Stimulated activated CD8-positive, alpha-beta memory T cell treated with anti-CD3 and anti-CD28 coated beads, Interleukin-15, amount 100 ng/mL, for 48 hours (primary cell): ENCODE measurements at places on chromosomes 11 and 22.

GRCh38 chr11:26578998-26579661 is 7.1 kb upstream of the MUC15 start:
- DNase-seq, result no peak

DNA sequence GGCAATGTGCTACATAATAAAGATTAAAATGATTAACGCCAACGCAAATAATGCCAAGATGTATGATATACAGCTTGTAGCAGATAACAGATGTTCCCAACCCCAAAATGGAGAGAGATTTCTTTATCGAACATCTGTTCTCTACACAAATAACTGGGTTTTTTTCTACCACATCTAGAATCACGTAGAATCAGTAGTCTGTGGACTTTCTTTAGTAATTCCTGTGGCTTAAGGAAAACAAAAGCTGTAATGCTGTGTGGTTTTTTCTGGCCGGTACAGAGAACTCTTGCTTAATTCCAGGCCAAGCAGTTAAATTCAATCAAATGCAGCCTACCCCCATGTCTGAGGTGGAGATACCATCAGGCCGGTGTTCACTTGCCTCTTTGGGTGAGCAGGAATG is 303.4 kb downstream of the FAT3 start:
- DNase-seq, result no peak

DNA sequence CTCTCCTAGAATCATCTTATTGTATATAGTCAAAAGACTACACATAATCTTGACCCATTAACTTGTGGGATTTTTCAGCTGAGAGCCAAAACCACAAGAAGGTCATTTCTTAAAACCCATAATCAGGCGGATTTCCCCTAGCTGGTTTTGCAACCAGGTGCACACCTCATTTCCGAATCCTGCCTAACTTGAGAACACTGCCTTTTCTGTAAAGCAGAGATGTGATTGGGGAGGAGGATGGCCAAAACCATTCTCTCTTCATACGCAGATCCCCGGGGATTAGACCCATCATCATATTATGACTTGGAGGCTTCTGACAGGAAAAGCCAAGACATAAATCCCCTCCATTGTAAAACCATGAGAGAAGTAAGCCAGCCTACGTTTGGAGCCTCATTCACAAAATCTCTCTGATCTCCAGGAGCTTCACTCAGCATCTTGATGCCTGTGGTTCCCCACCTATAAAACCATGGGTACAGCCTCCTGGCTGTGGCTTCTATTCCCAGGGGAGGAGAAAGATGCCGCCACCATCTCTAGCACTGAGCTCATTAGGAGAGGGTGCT is 191.3 kb downstream of the KIF18A start:
- no peak for DNase-seq

DNA sequence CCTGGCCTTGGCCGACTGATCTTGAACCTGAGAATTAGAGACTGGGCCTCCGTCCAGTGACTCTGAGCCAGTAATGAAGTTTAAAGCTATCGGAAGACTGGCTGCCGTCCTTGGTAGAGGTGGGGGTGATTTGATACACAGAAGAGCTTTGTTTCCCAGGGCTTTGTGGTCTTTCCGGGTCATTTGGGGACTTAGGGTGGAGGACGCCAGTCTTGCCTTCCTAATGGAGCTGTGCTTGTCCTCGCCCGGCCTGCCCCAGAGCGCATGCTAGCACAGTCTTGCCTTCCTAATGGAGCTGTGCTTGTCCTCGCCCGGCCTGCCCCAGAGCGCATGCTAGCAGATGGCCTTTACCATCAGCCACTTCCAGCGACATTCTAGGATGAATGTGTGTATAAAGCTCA is 65.8 kb downstream of the ST3GAL4 start:
- DNase-seq, result no peak

DNA sequence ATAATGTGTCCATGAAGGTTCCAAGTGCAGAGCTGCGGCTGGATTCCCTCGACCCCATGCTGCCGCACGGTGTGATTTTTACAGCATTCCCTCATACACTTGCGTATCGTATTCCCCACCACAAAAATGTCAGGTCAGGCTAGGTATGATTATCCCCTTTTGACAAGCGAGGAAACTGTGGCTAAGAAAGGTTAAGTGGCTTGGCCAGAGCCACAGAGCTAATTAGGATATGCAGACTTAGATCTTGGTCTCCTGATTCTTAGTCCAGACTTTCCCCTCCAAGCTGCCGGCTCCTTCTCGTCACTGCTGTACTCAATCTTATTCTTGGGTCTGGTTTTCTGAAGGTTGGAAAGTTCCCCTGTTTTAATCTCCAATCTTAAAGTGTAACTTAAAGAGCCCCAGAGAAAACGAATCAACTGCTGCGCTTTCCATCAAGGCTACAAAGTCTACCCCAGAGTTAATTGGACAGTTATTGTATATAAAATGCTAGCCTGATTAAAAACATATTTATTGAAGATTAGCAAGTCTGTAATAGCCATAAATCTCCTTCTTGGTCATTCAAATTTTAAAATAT is 176.6 kb downstream of the ADAMTS15 start:
- no peak for DNase-seq

GRCh38 chr22:22714600-22715335 is 70.4 kb downstream of the GGTLC2 start:
- no peak for DNase-seq

DNA sequence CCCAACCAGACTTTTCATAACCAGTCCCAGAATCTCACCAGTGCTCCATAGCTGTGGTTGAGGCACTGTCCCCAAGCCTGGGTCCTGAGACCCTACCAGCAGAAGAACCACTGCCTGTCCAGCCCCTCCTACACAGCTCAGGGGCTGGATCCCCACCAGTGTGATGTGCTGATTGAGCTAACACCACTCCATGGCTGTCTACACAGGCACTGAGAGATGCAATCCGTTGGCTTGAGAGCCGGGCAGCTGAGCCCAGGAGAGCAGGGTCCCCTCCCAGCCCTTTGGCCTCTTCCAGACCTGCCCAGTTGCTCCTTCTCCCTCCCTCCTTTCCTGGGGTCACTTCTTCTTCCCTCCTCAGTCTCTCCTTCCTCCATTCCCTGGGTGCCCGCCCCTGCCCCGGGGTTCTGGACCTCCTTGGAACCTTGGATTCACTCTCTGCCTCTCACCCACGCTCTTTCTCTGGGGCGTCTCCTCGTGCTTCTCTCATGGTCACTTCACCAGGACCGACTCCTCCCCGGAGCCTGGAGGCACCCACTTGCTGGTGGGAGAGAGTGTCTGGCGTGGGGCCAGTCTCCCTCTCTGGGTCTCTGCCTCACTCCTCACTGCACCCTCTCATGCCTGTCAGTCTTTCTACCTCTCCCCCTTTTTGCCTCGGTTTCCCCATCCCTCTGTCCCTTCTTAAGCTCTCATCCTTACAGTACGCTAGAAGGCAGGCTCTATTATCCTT is 706 bp upstream of the SCYL1 start:
- no peak for DNase-seq

GRCh38 chr11:92204731-92205130 is 19.9 kb upstream of the FAT3 start:
- no peak for DNase-seq

GRCh38 chr11:20599221-20600019 is at the start of gene SLC6A5:
TSS of gene SLC6A5 (plus strand) at chr11:20599608. CDS start at chr11:20599673, 65 bp downstream.
- DNase-seq, result no peak

DNA sequence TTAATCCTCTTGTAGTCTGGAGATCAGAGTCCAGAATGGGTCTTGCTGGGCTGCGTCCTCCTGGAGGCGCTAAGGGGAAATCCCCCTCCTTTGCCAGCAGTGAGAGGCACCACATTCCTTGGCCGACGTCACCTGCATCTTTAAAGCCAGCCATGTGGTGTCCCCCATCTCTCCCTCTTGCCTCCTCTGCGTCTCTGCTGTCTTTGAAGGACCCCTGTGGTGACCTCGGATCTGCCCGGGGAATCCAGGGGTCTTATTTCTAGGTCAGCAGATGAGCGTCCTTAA is 27.2 kb upstream of the PARVB start:
- no peak for DNase-seq

- DNase-seq, result no peak
Observed at GRCh38 chr11:34707462-34707840, 86.6 kb downstream of the EHF start.

DNA sequence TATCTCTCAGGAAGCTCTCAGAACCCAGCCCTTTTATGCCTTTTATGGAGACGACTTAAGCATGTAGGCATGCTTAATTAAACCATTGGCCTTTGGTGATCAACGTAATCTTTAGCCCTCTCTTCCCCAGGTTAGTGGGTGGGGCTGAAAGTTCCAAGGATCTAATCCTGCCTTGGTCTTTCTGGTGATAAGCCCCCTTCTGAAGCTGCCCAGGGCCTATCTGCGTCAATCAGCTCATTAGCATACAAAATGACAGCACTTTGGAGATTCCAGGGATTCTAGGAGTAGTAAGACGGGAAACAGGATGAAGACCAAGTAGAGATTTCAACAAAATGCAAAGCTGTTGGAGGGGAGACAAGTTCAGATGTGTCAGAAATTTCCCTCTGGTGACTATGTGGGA is 3.1 kb downstream of the FAM118A start:
- DNase-seq, result no peak

DNA sequence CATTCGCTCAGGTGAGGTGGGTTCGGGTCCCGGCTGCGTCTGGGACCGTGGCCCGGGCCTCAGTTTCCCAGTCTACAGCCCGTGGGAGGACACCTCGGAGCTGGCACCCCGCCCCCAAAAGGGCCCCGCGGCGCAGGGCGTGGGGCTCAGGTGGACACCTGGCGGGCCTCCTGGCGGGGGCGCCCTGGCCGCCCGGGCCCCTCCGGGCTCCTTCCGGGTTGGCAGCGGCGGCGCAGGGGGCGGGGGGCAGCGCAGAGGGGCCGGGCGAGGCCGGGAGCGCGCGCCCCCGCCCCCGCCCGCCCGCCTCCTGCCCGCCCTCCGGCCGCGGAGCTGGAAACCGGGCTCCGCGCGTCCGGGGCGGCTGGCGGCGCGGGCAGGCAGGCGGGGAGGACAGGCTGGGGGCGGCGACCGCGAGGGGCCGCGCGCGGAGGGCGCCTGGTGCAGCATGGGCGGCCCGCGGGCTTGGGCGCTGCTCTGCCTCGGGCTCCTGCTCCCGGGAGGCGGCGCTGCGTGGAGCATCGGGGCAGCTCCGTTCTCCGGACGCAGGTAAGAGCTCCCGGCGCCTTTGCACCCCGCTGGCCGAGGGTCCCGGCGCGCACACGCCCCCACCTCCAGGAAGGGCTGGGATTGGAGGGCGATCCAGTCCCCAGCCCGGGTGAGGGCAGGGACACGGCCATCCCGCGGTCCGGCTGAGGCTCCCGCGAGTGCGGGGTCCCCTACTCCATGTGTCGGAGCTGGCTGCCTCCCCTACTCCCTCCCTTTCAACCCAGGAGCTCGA is at the start of gene EMID1:
Gene EMID1 (plus strand): TSS at position 303 of the 778 bp plus-strand sequence. CDS start 143 bp downstream, at position 446.
- DNase-seq, result peak; percentile 14

- DNase-seq, result no peak
Observed at GRCh38 chr11:70046089-70046488, 32.0 kb upstream of the ANO1 start.

GRCh38 chr11:1230456-1231395 is 7.9 kb downstream of the MUC5B start:
- no peak for DNase-seq

DNA sequence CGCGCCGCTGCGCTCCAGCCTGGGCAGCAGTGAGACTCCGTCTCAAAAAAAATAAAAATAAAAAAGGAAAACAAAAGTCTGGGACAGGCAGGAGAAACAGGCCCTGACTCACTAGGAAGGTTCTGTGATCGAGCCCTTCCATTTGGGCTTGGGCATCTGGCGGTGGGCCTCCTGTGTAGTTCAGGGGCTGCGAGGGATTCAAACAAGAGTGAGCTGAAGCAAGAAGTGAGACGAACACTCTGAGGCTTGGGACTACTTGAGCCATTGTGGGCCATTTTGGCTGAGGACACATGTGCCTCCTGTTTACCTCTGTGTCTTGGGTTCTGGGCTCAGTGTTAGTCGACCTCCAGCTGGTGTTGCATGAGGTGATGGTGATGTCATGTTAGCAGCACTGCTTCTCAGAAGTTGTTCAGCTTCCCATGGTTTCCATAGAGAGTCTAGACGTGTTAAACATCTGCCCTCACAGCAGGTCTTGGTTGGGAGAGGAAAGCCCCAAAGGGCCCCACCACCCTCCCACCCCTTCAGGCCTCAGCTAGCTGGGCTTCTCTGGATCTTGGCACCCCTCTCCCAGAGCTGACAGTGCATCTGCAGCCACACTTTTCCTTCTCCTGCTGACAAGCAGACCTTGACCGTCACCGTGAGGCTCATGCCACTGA is 57.8 kb downstream of the MED15 start:
- DNase-seq, result no peak

DNA sequence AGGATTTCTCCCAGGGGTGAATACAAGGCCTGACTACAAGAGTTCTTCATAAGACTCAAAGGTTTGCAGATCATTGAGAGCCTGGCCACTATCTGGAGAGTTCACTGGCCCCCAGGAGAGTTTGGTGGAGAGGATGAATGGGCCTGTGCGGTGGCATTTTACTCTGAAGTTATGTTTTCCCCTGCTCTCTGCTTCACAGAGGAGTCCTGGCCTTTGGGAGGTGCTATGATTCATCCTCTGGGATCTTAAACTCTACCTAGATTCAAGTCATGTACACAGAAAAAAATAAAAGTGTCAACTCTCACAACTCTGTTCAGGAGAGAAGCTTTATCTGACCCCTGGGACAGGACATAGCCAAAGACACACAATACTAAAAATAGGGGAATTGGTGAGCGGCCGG is 159.1 kb upstream of the CARD18 start:
- no peak for DNase-seq

GRCh38 chr11:117979481-117980211 is 6.5 kb upstream of the IL10RA start:
- no peak for DNase-seq

GRCh38 chr11:134511255-134511654 is 99.2 kb upstream of the B3GAT1 start:
- DNase-seq, result no peak

- DNase-seq, result no peak
Observed at GRCh38 chr11:91707652-91708482, 516.8 kb upstream of the FAT3 start.

- DNase-seq, result no peak
Observed at GRCh38 chr22:39350757-39351688, 1.2 kb downstream of the SYNGR1 start.

DNA sequence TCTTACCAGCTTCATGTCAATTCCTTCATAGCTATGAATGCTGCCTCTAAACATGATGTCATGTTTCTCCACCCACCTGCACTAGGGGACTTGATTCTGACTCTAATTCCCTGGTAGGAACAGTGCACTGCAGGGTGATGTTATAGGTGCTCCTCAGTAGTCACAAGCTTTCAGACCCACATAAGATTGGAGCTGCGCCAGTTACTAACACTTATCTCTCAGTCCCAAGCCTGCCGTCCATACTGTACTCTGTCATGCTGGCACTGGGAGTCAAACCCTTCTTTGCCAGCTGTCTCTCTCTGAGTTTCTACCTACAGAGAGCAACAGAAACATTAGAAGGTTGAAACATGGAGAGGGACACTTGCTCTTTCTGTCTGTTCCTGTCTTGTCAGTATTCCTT is 5.5 kb downstream of the OR56A1 start:
- no peak for DNase-seq

GRCh38 chr11:1421291-1421690 is 31.6 kb downstream of the BRSK2 start:
- no peak for DNase-seq
